Left kidney (tissue), 8 donors: ENCODE measurements at places on chromosomes 4 and X.

DNA sequence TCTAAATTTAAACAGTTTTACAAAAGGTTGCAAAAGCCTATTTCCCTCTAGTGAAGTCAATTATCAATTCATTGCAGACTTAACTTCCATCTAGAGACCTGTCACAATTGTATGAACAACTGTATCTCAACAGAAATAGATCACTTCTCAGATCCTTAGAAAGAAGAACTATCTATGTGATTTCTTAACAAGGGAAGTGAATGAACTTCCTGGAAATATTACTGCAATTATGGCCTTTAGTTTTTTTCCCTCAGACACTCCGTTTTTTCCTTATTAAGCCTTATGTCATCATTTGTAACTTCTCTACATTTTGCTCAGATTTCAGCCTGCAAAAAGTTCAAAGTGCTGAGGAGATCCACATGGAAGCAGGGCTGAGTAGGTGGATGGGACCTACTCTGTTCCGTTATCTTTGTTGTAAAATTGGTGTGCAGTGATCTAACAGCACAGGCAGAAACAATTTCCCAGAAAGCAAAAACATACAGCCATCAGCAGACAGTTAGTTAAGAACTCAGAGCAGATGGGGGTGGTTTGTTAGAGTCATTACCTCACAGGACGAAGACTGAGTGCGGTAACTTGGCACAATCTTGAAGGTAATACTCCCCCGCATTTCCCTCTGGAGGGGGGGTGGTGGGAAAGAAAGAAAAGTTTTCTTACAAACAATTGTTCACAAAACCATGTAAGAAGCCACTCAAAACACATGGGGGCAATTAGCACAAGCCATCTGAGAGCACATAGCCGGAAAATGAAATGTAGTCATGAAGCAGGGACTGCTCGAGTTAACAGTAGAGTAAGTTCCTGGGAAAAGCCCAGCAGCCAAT, 112.3 kb downstream of the NYX start:
- peak; percentile 18 for DNase-seq

- DNase-seq = no peak
These were observed 23.6 kb downstream of the PLAC1 start for GRCh38 chrX:134634691-134635090.

DNA sequence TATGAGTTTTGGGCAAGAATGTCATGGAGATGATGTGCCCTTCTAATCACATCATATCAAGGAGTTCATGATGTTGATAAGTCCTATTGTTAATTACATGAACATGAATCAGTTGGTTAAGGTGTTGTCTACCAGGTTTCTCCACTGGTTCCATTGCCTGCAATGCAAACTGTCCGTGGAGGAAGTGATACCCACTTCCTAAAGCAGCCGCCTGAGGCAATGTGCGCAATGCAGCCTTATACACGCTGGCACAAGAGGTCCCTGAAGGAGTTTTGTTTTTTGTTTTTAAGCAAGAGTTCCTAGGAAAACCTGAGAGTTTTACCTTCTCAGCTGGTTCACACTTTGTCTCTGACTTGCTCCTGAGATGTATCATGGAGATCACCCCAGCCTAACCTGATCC, 5.9 kb upstream of the GPKOW start:
- no peak for DNase-seq

GRCh38 chr4:114017120-114017917, 37.9 kb upstream of the ARSJ start:
- DNase-seq = no peak

- no peak for DNase-seq
These were observed 34.7 kb upstream of the PLAC1 start for GRCh38 chrX:134692990-134693389.

DNA sequence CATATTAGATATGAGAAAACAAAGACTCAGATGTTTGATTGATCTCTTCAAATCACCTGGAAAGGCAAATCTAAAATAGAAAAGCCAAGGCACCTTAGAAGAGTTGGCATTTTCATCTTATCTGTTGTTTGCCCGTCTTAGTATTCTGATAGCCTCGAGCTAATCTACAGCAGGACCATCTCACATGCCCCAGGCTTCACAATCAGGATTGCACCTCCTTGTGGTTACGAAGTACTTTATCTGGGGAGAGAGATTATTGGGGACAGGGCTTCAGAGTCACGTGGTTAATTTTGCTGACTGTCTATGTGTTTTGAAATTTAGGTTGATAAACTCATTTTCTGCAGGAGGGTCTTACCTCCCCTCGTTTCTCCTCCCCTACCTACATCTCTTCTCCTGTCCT, 313.1 kb upstream of the ANXA10 start:
- DNase-seq = no peak

GRCh38 chr4:7873881-7874280, 65.8 kb downstream of the AFAP1 start:
- no peak for DNase-seq

- DNase-seq = peak; percentile 85
These were observed 1.0 kb downstream of the CNOT6L start for GRCh38 chr4:77818073-77818601.
